ENCODE measurements at places on chromosomes 1 and 21. TPM values are rescaled to one million over a fixed set of nuclear protein-coding genes. Genes with fewer than 3 reads are reported as not detected.

ACOT11 gene
- total RNA-seq: 0.35 TPM

FCGR3B gene
- not detected for total RNA-seq

STMN1 gene
- 94.8 TPM for total RNA-seq

GPR37L1 gene
- total RNA-seq: not detected

SH2D1B gene
- not detected for total RNA-seq

CHI3L1 gene
- total RNA-seq: not detected

- no peak for DNase-seq
Measured at GRCh38 chr1:30403726-30404125, 319.7 kb downstream of the MATN1 start.

GRCh38 chr1:9749361-9749760, 74.4 kb downstream of the CLSTN1 start:
- DNase-seq: no peak

- DNase-seq: no peak
Measured at GRCh38 chr1:169072945-169073725, 33.4 kb upstream of the ATP1B1 start.
